NCI-H2029 (cell line): ENCODE measurements at places on chromosomes 2 and 18.

GRCh38 chr2:180969124-180969523 lies 11.3 kb upstream of the UBE2E3 start:
- DNase-seq, result no peak

- no peak for DNase-seq
Measured at GRCh38 chr2:239152916-239153305, 247.9 kb downstream of the HDAC4 start.

DNA sequence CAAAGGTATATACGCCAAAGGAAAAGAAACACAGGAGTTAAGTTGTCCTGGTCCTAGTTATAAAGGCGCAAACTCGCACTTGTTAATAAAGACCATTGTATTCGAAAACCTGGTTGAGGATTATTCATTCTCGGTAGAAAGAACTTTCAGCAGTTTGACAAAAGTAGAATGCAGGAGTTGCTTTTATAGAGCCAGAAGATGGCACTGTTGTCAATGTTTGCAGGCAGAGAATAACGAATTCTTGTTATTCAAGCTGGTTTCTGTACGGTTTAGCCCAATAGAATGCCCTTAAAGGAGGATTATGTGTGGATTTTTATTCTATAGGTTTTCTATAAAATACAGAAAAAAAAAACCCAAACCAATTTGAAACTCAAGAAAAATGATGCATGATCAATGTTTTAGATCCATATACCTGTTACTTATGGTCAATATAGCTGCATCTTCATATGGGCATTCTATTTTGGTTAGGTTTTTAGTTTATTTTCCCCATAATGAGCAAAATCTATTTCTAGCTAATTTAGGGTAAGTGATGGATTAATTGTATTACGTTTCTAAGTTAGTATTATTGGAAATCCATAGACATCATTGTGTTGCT lies 510.3 kb downstream of the PLCL1 start:
- no peak for DNase-seq

DNA sequence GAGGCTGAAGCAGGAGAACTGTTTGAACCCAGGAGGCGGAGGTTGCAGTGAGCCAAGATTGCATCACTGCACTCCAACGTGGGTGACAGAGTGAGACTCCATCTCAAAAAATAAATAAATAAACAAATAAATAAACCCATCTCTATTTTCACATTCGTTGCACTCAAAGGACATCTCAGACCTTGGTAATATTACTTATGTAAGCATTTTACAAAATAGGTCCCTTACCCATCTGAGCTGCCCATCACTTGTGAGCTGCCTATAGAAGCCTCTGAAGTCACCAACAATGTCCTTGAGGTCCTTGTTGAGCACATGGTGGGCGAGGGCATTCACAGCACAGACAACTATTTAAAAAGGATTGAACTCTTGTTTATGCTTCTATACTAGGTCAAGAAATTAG lies 15.4 kb downstream of the ENOSF1 start:
- no peak for DNase-seq

- DNase-seq, result no peak
Measured at GRCh38 chr2:98502556-98503335, 58.1 kb downstream of the INPP4A start.

GRCh38 chr2:19799881-19800780 lies 101.7 kb downstream of the TTC32 start:
- DNase-seq, result peak; percentile 62

DNA sequence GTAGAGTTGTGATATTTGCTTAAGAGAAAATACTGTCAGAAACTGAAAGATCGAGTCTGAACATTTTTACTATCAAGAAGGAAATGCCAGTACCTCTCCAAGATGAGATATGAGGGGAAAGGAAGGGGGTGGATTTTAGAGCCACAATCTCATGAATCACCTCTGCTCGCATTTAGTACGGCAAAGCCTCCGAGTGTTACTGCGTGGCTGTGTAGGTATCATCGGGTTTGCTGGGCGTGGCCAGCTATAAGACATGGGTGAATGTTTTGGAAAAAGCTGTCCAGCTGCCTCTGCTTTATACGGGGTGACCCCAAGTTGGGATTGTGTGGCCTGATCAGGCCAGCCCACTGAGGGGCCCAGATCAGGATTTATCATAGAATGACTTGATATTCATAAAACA lies 826.4 kb downstream of the SOCS6 start:
- DNase-seq, result no peak

DNA sequence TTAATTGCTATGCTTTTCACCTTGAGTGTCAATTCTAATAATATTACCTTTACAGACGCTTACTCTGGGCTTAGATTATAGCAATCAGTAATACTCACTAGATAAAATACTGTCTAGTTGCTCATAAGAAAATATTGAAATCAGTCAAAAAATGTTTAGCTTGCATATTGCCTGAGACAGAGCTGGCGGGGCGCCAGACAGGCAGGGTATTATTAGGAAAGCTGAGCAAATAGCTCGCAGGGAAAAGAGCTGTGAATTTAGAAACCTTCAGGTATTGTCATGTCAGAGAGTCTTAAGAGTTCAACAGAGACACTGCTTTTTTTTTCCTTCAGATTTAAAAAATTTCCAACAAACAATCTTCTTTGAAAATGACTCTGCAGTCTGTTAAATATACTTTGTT lies 118.4 kb downstream of the MEIS1 start:
- DNase-seq, result no peak

DNA sequence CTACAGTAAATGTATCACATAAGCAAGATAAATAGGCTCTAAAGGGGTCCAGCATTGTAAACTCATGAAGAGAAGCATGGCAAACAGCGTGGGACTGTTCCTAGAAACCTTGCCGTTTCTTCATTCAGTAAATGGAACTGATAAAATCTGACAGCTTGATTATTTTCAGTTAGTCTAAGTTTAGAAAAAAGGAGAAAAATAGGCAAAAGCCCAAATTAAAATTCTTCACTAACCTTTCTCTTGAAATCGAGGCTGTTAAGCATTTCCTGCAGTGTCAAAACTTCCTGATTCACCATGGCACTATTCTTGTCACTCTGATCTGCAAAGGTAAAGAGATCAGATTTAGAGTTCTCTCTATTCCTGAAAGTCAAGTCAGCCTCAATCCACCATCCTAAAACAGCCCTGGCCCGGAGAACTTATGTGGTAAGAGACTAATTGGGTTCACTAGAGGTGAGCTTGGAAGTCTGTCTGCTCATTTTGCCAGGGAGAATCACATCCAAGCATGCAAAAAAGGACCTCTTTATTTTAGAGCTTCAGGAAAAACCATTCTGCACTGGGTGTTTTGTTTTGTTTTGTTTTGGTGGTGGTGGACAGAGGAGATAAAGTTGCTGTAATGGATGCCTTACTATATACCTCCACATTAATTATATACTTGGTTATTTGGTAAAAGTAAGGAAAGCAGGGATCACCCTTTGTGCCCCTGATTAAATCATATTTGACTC lies 52.4 kb upstream of the STAT1 start:
- DNase-seq, result no peak

GRCh38 chr2:144548532-144549191 lies 28.7 kb upstream of the ZEB2 start:
- no peak for DNase-seq

- peak; percentile 44 for DNase-seq
Measured at GRCh38 chr2:127701651-127702394, 526 bp downstream of the SFT2D3 start.

GRCh38 chr2:64581777-64582539 lies 57.8 kb downstream of the AFTPH start:
- no peak for DNase-seq

DNA sequence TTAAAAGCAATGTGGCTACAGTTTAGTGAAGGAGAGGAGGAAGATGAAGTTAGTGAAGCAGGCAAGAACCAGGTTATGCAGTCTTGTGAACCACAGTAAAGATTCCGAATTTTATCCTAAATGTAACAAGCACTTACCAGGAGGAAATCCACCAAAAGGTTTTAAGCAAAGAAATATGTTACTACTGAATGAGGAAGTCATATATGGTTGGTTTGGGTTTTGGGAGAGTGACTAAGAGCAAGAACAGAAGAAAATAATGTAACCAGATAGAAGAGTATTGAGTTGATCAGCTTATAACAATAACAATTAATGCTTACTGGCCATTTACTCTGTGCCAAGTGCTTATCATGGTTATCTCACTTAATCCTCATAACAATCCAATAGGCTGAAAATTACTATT lies 1.9 kb downstream of the USP37 start:
- DNase-seq, result no peak

DNA sequence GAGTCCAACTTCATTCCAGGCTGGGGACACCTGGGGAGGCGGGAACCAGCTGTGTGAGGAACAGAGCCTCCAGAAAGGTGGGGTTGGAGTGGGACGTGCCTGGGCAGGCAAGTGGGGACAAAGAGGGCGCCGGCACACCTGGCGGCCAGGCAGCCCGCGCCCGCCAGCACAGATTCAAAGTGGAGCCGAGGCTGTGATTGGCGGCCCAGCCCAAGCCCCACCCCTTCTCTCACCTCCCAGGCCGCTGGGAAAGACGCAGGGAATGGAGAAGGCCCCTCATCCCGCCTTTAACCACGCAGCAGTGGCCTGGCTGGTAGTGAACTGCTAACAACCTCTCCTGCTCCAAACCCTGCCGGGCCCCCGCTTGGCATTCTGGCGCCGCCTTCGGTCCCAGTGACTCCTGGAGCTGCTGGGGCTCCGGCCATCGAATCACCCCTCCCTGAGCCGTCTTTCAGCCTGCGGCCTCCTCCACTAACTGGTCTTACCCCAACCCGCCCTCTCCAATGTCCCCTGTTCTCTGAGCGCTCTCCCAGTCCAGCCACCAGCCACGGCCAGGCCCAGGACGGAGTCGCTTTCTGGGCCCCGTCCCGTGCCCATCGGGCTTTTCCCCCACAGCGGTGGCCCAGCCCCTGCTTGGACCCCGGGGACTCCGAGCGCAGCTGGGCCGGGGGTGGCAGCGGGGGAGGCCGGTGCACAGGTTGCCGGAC lies 27.9 kb upstream of the PTMA start:
- peak; percentile 51 for DNase-seq

- DNase-seq, result no peak
Measured at GRCh38 chr2:130135692-130136541, 6.9 kb upstream of the POTEF start.

DNA sequence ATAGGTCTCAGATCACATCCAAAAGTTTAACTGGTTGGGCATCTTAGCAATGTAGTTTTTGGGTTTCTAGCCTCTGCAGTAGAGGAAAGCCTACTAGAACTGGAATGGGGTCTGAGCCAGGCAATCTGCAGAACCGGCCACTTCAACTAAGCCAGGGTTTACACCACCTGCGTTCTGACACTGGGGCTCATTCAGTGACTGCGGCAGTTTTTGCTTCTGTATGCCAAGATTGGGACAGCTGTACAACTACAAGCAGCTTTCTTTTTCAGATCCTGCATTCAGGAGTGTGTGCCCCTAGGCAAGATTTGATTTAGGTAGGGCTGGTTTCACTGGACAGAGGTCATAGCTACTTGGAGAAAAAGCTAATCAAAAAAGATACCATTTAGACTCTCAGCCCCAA lies 43.7 kb upstream of the IGFBP5 start:
- DNase-seq, result peak; percentile 71

GRCh38 chr2:159713631-159714246 lies 1.4 kb downstream of the MARCHF7 start:
- DNase-seq, result peak; percentile 4

DNA sequence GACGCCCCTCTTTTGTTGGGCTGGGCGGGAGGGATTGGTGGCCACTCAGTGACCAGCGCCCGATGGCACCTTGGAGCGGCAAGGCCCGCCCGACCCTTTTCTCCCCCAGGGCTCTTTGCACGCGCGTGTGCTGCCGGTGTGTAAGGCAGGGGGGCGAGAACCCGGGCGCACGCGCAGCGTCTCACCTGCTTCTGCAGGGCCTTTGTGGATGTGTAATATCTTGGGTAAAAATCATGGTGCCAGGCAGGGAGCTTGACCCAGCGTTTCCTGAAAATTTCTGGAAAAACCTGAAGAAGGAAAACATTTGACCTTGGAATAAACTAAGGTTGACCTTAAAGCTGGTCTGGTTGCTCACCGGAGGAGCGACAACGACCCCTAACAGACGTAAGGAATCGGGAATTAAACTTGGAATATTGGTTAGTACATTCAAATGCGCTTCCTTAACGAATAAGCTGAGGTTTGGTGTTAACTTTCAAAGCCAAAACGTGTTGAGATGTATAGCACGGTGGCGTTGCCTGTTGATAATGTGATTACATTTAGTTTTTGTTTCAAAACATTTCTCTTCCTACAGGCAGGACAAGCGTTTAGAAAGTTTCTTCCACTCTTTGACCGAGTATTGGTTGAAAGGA lies 438 bp downstream of the HSPE1 start:
- no peak for DNase-seq

- no peak for DNase-seq
Measured at GRCh38 chr18:3380384-3380961, 69.5 kb upstream of the TGIF1 start.

DNA sequence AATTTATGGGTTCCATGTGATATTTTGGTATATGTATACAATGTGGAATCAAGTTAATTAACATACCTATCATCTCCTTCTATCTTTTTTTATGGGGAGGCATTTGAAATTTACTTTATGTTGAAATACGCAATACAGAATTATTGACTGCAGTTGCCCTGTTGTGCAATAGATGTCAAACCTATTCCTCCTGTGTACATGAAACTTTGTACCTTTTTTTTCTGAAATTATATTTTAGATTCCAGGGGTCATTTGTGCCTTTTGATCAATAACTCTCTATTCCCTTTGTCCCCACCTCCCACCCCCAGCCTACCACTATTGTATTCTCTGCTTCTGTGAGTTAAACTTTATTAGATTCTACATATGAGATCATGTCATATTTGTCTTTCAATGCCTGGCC lies 369.9 kb downstream of the FSIP2 start:
- no peak for DNase-seq

DNA sequence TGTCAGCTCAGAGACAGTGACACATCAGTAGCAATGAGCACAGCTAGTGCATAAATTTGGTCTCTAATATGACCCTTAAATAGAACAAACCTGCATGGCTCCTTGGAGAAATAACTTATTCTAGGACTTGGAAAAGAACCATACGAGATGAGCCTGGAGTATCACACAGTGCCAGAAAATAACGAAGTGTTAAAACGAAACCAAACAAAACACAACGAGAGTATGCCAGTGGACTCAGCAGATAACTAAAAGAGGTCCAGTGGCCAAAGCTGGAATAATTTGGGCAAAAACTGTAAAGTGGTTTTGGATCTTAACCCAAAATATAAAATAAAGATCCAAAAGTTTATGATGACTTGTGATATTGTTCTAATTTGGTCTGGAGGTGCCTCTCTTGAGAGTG lies 1599.0 kb upstream of the LRRTM1 start:
- DNase-seq, result no peak

DNA sequence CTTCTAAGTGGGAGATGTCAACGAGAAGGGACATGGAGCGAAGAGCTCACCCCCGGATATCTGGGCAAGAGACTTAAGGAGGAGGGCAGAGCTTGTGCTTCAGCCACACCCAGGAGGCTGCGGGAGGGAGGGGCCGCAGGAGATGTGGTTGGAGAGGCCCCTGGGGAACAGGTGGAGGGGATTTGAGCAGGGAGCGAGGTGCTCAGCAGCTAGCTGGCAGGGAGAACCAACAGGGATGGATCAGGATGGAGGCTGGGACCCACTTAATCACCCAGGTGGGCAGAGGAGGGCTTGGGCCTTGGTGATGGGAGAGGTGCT lies 78.3 kb downstream of the MBP start:
- no peak for DNase-seq

GRCh38 chr2:10623776-10624175 lies 66.0 kb downstream of the NOL10 start:
- DNase-seq, result no peak
